ENCODE measurements at places on chromosomes 2 and 18.

GRCh38 chr2:217773539-217773938 is 229.3 kb downstream of the TNS1 start:
- DNase-seq: no peak

- DNase-seq: no peak
These were observed 53.9 kb downstream of the INHBB start for GRCh38 chr2:120399889-120400240.

DNA sequence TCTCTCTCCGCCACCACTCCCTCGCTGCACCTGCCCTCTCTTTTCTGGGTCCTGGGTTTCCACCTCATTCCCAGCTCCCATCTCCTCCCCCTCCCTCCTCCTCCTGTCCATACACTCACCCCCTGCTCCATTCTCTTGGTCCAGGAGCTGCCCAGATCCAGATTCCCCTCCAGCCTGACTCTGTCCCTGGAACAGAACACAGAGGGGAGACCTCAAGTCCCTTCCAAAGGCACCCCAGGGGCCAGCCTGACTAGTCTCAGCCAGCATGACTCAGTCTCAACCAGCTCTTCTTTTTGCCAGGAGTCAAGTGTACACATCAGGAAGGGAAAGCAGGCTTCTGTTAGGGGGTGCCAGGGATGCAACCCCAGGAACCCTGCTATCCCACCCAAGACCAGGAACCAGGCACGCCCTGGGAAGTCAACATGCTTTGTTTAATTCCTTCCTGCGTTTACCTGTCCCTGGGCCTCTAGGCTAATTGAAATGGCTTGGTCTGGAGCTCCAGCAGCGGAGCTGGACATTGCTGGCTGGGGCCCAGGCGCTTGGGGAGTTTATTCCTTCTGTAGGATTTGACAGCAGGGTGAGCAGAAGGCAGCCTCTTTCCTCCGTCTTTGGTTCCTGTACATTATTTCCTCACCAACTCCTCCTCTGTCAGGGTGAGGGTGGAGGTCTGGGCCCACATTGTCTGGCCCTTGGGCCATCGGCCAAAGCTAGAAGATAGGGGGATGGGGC is 28.4 kb upstream of the SELENOI start:
- DNase-seq: no peak

GRCh38 chr2:86566158-86566820 is 3.0 kb upstream of the CHMP3 start:
- DNase-seq: no peak

GRCh38 chr18:7104649-7105048 is 12.9 kb downstream of the LAMA1 start:
- no peak for DNase-seq

DNA sequence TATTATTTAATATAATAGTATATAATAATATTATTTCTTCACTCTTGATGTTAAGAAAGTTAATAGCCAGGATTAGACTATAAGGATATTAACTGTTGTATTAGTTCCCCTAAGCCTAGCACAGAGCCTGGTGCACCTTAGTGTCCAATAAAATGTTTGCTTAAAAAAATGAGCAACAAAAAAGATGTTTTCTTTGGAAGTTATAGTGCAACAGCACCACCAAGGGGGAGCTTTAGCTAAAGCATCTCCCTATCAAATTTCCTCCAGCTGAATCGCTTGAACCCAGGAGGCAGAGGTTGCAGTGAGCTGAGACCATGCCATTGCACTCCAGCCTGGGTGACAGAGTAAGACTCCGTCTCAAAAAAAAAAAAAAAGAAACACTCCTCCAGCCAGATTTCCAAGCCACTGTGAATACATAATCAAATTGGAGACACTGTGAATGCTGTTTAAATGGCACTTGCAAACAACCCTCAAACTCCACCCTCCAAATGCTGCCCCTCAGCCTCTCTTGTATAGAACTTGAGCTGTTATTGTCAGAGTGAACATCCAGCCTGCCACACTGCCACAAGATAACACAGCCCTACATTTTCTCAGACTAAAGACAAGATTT is 221.9 kb downstream of the DYM start:
- no peak for DNase-seq

DNA sequence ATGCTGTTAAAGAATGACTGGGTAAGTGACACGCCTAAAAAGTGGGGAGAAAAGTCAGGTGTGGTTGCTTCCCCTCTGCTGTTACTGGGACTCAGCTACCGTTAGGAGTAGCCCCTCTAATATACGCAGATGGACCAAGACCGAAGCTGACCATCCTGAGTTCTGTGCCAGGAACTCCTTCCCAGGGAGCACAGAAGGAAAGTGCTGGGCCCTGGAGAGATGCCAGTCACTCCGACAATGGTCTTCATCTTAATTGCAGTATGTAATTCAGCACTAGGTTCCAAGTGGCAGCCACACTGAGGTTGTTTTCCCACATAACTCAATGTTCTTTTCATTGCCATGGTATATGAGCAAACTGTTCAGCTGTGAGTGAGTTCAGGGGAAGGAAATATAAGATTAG is 19.6 kb upstream of the TMEM200C start:
- DNase-seq: no peak

- DNase-seq: no peak
These were observed 697.4 kb upstream of the NXPH2 start for GRCh38 chr2:139477618-139478017.

DNA sequence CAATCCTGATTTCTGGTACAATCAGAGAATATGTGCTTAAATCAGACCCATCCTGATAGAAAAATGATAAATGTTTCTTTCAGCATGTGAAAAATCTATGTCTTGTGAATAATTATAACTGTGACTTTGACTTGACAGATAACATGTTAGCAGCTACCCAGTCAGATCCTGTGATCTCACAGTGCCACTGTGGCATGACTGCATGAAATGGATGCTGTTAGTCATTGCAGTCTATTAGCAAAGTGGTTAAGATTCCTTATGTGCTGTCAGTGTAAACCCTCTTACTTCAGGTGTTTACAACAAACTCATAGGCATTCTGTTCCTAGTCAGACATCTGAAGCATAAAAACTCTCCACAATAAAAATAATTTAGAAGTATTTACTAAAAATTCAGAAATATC is 244.6 kb upstream of the RND3 start:
- no peak for DNase-seq

DNA sequence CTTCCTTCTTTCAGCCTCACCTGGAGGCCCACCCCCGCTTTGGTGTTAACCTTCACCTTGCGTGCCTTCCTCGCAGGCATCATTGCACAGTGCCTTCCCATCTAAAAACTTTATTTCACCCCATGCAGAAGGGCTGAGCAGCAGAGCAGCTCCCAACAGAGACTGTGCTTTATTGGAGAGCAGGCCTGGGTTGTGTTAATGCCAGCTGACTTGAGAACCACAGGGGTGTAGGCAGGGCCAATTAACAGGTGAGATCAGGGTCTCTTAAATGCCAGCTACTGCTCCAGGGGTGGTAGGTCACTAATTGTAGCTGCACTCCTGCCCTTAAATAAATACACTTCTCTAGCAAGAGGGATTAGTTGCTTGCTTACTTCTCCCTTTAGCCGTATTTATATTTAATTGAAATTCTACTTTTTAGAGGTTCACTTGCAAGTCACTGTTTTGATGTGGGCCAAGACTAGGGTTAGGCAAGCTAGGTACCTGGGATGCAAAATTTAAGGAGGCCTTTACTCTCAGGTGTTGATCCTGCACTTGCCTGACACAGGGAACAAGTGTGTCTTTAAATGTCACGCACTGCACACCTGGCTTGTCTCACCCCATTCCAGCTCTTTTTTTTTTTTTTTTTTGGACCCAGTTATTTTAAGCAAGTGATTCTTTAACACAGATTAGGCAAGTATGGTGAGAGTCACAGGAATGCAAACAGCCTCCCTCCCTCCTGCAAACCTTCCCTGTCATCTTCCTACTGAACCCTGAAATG is 54.5 kb downstream of the LYPD1 start:
- DNase-seq: peak; percentile 28

DNA sequence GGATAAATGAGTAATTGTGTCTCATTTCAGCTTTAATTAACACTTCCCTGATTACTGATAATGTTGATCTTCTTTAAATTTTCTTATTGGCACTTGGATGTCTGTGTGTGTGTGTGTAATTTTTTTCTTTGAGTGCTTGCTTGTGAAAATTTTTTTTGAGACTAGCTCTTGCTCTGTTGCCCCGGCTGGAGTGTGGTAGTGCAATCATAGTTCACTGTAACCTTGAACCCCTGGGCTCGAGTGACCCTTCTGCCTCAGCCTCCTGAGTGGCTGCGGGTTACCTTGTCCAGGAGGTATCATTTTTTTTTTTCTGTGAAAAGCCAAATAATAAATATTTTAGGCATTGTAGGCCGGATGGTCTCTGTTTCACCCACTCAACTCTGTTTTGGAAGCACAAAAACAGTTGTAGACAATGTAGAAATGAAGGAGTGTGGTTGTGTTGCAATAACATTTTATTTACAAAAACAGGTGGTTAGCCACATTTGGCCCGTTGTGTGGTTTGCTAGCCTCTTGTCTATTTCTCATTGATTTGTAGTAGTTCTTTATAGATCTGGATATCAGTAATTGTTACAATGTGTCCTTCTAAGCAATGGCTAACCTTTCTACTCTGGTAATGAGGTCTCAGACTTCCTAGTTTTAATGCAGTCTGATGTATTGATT is 7.9 kb downstream of the IL1RL2 start:
- no peak for DNase-seq

- no peak for DNase-seq
These were observed 243.6 kb downstream of the HDAC4 start for GRCh38 chr2:239157269-239157668.

DNA sequence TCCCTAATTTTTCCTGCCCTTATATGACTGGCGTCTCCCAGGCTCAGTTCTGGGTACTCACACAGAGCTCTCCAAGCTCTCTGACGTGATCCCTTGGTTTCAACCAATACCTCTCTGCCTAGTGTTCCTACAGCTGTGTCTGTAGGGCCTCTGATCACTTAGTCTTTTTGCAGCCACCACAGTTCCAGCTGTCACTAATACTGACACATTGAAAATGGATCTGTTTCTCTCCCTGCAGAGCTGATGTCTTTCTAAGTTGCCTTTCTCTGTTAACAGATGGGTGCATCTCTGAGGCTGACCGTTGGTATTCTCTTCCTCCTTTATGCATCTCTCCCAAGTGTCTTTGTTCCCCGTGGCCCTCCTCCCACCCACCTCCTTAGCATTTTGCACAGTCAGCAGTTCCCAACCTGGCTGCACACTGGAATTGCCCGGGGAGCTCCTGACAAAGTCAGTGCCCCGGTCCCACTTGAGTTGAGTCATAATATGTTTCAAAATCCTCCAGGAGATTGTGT is 62.5 kb downstream of the CERS6 start:
- DNase-seq: peak; percentile 14

- DNase-seq: no peak
These were observed 25.0 kb downstream of the MPPE1 start for GRCh38 chr18:11883153-11883552.

GRCh38 chr2:61671561-61672315 is 133.6 kb upstream of the XPO1 start:
- peak; percentile 28 for DNase-seq

DNA sequence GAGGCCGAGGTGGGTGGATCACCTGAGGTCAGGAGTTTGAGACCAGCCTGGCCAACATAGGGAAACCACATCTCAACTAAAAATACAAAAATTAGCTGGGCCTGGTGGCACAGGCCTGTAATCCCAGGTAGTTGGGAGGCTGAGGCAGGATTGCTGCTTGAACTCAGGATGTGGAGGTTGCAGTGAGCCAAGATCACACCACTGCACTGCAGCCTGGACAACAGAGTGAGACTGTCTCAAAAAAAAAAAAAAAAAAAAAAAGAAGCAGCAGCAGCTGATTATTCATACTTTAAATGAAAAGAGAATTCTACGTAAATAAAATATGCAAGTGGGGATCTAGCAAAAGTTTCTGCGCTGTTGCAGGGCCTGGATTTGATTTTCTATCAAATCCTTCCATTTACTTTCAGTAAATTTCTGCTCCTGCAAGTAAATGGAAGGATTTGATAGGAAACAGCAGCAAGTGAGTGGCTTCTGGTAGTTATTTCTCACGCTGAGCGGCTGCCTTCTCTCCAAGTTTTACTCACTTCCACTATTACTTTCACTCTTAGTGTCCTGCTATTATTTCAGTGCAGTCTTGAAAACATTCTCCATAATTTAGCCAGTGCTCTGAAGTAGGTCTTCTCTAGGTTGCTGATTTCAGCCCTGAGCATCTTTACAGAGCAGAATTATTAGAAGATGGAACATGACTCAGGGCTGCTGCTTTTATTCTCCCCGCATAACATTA is 68.4 kb downstream of the SLC16A14 start:
- no peak for DNase-seq

- no peak for DNase-seq
These were observed 379.8 kb upstream of the FANCL start for GRCh38 chr2:58620896-58621295.

Measured in NCI-H1417 (cell line).